ENCODE measurements at places on chromosomes 6 and 20.

DNA sequence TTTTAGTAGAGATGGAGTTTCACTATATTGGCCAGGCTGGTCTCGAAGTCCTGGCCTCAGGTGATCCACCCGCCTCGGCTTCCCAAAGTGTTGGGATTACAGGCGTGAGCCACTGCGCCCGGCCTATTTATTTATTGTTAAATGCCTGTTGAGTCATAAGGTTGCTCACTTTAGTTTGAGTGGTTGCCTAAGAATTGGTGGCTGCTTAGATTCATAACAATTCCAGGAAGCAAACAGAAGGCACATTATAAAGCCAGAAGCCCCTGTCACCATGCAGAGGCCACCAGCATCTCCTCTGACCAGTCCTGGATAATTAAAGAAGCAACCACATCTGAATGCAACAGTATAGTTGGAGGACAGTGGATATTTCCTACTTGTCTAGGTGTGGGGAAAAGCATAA lies 24.0 kb upstream of the ARMH2 start:
- DNase-seq, result no peak

GRCh38 chr6:53201270-53201669 lies 52.6 kb upstream of the GCM1 start:
- DNase-seq, result no peak

DNA sequence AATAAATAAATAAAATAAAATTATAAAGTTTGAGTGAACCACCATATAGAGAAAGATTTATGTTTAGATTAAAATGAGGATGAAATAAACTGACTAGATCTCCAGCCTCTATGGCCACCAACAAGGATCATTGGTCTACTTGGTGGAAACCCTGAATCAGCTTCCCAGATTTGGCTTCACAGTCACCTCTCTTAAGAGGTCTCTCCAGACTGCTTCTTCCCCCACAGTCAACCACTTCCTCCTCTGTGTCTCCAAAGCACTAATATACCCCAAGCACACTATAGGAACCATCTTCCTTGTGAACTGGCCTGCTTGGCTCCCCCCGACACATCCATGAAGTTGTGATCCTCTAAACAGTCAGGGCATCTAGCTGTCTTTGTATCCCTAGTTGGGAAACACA lies 529.6 kb upstream of the RNF217 start:
- no peak for DNase-seq

GRCh38 chr6:104656235-104656634 lies 203.5 kb downstream of the HACE1 start:
- DNase-seq, result no peak

All from AML-193 (cell line).